ENCODE measurements at places on chromosomes 11 and 22.

DNA sequence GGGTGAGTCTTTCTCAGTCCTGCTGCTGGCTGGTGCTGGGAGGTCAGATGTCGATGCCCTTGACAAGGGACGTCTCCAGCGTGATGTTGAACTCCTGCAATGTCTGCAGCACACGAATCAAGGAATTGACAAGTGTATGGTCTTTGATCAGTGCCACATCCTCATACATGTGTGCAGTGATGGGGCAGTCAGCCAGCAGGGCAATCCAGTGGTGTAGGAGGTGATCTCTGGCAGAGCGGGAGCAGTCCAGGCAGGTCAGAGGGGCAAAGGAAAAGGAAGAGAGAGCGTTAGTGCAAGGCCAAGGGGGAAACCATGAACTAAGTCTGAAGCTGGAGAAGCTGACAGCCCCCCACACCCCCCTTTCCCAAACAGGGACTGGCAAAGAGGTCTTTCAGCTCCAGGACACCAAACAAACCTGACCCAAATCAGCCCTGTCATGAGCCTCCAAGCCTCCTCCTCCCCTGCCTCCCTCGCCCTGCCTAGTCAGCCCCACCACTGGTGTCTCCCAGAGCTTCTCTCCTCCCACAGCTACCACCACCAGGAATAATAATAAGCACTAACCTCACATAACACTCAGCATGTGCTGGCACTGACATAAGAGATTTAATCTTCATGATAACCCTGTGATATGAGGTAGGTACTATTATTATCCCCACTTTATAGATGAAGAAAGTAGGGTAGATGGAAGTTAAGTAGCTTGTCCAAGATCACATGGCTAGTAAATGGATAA is 48.4 kb upstream of the SCUBE2 start:
- DNase-seq = no peak

DNA sequence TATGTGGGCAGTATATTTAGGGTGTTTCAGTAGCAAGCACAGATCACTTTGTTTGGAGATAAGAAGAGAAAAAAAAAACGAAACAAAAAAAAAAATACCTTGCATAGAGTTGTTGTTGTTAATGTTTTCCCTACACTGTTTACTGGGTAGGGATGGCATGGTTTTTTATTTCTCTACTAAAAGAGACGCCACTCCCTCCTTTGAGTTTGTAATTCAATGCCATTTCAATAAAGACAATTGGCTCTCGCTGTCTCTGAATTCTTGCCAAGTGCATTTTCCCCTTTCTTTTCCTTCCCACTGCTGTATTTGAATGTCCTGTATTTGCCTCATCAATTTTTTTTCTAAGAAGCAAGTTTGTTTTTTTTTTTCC is 213.9 kb upstream of the UBASH3B start:
- no peak for DNase-seq

GRCh38 chr11:6864438-6864837 is 1.6 kb downstream of the OR10A2 start:
- no peak for DNase-seq

GRCh38 chr22:23749841-23750301 is 1.0 kb downstream of the ZNF70 start:
- no peak for DNase-seq

DNA sequence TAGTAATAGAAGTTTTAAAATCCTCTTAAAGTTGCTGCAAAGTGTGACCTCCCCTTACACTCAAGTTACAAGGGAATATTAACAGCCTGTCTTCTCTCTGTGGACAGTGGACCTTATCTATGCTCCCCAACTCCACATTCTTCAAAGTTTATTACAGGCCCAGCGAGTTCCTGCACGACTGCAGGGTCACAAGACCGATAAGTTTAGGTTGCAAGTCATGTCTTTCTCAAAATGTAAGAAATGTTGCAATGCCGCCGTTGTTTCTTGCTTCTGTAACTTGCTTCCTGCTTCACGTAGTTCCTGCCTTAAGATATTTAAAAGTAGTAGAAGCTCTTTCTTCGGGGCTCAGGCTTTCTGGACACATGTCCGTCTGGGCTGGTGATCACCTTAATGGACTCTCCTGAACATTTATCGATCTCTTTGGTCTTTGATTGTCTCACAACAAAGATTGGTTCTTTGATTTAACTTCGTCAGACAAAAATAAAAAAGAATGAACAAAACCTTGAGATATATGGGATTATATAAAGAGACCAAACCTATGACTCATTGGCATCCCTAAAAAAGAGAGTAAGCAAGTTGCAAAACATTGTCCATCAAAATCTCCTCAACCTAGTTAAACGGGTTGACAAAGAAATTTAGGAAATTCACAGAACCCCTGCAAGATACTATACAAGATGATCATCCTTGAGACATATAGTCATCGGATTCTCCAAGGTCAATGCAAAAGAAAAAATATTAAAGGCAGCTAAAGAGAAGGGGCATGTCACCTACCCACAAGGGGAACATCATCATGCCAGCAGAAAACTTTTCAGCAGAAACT is 45.4 kb upstream of the GLYAT start:
- no peak for DNase-seq

GRCh38 chr11:130146796-130147195 is 12.8 kb upstream of the ST14 start:
- no peak for DNase-seq

- no peak for DNase-seq
Observed at GRCh38 chr11:57646194-57646798, 3.4 kb downstream of the YPEL4 start.

GRCh38 chr22:48627203-48627602 is 1200.5 kb downstream of the BRD1 start:
- DNase-seq = no peak

- DNase-seq = no peak
Observed at GRCh38 chr11:34620202-34620601, 691 bp upstream of the EHF start.

GRCh38 chr22:39017596-39018365 is 3.1 kb upstream of the APOBEC3D start:
- DNase-seq = no peak

- no peak for DNase-seq
Observed at GRCh38 chr22:26990503-26991189, 333.3 kb downstream of the MIAT start.

DNA sequence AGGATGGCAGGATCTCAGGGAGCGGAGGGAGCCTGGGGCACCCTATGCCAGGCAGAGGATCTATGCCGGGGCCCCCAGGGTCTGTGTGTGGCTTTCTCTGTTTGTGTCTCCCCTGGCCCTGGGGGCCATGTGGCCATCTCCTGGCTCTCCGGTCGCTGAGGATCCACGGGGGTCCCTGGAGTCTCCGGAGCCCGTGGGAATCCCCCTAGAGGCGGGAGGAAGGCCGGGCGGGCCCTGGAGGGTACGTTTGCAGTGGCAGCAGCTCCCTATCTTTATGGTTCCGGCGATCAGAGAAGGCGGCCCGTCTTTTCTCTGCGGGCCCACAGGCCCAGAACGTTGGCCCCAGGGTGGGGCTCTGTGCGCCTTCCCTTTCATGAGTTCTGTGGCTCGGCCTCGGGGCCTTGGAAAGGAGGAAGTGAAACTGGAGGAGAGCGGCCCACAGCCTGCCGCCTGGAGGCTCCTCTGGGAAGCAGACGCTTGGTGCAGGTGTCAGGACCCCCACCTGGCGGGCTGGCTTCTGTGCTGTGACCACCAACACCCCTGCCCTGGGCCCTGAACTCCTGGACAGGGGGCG is 82.1 kb downstream of the KCNQ1 start:
- DNase-seq = no peak

GRCh38 chr22:36520423-36520822 is 8.5 kb downstream of the EIF3D start:
- no peak for DNase-seq

- no peak for DNase-seq
Observed at GRCh38 chr11:47466701-47467250, 17.8 kb upstream of the RAPSN start.

GRCh38 chr11:64686466-64687170 is 36.4 kb downstream of the NRXN2 start:
- DNase-seq = no peak

DNA sequence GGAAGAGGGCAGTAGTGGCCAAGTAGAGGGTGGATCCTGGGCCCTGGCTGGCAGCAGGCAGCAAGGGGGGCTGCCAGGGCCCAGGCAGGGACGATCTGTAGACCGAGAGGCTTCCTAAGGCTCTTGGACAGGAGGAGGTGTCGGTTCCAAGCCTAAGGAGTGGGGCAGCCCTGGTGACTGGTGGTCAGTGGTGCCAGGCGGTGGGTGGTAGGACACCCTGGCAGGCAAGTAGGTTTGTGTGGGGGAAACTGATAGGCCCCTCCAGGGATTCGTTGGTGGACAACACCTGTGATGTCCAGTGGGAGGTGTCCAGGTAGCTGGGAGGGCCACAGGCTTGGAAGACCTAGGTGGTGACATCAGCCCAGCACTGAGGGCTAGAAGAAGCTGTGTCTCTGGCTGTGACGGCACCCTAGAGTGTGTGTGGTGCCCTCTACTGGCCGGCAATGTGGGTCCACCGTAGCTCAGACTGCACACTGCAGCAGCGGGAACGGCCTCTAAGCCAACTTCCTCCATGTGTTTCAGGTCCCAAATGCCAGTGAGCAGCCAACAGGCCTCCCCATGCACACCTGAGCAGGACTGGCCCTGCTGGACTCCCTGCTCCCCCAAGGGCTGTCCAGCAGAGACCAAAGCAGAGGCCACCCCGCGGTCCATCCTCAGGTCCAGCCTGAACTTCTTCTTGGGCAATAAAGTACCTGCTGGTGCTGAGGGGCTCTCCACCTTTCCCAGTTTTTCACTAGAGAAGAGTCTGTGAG is 9.4 kb upstream of the SAMM50 start:
- peak; percentile 41 for DNase-seq

- DNase-seq = no peak
Observed at GRCh38 chr11:103997082-103997481, 39.4 kb upstream of the DDI1 start.

DNA sequence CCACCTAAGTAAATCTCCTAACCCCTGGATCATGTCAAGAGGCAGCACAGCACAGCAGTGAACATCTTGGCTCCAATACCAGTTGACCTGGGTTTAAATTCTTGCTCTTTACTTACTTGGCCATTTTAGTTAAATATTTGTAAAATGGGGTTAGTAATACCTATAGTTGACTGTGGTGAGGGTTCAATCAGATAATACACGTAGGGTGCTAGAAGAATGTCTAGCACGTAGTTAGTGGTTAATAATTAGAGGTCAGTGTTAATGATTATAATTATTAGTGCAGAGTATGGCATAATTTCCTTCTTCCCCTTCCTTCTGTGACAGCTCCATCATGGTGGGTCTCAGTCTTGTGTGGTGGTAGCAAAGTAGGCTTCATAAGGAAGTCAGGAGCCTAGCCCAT is 520.8 kb downstream of the INSC start:
- DNase-seq = no peak

- DNase-seq = no peak
Observed at GRCh38 chr11:57322256-57323166, 2.2 kb downstream of the TNKS1BP1 start.

DNA sequence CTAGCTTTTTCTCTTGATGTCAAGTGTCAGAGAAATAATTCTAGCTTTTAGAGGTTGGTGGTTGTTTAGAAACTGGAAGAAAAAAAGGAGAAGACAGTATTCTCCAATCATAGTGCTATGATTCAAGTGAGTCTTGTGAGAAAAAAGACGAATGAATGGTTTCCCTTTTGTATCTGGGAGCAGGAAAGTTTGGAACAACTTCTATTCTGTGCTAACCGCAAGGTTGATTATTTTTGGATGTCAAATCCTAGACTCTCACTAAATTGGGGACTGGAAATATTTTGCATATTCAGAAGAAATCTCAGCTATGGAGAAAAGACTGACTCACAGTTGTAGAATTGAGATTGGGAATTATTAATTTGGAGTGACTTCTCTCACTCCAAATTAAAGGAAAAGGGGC is 69.2 kb downstream of the SYT13 start:
- DNase-seq = no peak

- no peak for DNase-seq
Observed at GRCh38 chr11:73659961-73660360, 13.6 kb downstream of the PLEKHB1 start.

- DNase-seq = no peak
Observed at GRCh38 chr11:105673089-105673488, 63.2 kb downstream of the GRIA4 start.

GRCh38 chr22:48938741-48939140 is 888.9 kb downstream of the BRD1 start:
- DNase-seq = no peak
